ENCODE measurements at places on chromosomes 1 and 21.

DNA sequence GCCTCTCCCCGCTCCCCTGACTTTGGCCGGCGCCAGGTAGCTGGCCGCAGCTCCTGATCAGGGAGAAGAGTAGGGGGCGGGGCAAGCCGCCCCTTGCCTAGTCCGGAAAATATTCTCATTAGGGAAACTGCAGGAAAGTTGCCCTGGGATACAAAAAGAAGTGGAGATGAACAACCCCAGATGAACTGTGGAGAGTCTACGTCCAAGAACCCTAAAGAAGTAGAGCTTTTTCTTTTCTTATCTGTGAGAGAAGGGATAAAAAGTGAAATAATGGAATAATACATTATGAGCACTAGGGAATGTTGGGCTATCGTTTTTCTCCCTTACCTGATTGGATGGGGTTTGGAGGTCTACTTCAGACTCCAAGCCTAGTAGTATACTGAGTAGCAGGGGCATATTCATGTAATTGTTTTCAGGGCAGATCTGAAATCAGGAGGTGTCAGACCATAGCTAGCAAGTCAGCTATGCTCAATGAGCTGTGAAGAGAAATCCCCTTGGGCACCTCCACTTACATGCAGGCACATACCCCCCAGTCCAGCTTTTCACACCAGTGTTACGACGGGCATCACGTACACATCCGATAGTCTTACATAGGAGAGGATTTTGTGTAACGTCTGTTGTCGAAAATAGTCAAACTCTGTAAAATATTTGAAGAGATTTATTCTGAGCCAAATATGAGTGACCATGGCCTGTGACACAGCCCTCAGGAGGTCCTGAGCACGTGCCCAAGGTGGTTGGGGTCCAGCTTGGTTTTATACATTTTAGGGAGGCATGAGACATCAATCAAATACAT lies 1.7 kb upstream of the DUSP10 start:
- no peak for DNase-seq

DNA sequence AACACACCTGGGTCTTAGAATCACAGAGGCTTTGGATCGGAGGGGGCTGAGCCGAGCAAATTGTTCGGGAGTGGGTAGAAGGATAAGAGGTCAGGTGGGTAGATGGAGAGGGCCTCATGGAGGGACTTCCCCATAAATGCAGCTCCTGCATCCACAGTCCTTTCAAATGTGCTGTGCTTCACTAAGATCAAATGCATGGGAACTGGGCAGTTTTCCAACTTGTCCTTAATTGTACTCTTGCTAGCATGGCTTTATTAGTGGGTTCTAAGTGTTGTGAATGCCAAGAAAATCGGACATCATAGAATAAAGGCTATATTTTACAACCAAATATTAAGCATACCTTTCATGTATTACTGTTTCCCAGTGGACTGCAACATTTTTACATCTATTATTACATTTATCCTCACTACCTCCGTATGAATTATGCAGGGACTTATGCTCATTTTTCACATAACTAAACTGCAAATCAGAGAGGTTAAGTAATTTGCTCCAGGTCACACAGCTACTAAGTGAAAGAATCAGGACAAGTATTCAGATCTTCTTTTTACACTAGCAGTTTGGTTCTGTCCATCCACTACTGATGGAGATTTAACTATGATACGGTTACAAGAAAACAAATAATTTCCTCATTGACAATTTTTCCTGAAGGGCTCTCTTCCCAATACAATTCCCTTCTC lies 174.5 kb upstream of the RUNX1 start:
- no peak for DNase-seq

GRCh38 chr1:17892225-17892624 lies 137.1 kb downstream of the ACTL8 start:
- DNase-seq = no peak

DNA sequence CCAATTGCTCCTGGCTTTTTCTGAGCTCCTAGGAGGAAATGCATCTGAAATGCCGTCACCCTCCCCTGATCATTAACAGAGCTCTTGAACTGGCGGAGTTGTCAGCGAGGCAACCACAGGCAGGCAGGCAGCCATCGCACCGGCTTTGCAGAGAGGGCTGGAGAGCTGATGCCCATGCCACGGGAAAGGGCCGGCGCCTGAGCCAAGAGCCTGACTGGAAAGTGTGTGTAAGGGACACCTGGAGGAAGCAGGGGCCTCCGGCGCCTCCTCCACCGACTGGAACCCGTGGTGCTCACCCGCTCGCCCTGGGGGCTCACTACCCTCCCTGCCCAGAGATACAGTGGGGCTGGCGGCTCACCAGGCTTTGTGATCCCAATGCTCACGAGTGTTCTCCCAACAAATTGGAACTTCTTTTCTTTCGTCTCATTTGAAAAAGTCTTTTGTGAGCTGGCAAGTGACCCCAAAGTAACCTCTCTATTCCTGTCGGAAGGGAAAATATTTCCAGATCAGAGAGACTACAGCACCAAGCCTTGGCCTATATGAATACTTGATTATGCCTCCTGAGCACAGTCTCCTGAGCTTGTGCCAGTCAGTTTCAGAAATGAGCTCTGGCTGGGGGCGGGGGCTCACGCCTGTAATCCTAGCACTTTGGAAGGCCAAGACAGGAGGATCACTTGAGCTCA lies 97.7 kb upstream of the SLC25A33 start:
- DNase-seq = no peak

GRCh38 chr1:88800382-88801051 lies 90.8 kb downstream of the GTF2B start:
- DNase-seq = no peak

DNA sequence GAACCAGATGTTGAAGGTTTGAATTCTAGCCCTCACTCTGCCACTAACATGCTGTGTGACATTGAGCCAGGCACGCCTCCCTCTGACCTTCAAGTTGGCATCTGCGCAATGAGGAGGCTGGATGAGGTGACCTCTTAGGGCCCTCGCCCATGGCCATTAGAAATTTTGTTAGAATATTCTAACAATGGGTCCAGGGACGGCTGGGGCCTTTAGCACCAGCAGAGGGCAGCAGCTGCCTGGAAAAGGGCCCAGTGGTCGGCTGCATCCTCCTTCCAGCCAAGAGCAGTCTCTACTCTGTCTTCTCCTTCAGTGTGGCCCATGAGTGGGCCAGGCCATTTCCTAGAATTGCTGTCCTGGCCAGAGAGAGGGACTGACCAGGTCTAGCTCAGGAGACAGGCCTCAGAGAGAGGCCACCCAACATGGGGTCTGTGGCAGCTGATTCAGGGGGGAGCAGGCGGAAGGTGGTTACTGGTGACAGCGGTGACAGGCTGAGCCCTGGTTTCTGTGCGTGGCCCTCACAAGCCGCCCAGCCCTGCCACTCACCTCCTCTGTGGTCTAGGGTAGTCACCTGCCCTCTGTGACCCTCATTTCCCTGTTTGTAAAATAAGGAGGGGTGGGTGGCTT lies 101.3 kb upstream of the ACTL8 start:
- no peak for DNase-seq

Data from stimulated activated CD8-positive, alpha-beta memory T cell treated with anti-CD3 and anti-CD28 coated beads, Interleukin-7, amount 100 ng/mL, for 4 hours (primary cell).